ENCODE measurements at places on chromosomes 2 and 18. TPM values are rescaled to one million over a fixed set of nuclear protein-coding genes. Genes with fewer than 3 reads are reported as not detected.

DNA sequence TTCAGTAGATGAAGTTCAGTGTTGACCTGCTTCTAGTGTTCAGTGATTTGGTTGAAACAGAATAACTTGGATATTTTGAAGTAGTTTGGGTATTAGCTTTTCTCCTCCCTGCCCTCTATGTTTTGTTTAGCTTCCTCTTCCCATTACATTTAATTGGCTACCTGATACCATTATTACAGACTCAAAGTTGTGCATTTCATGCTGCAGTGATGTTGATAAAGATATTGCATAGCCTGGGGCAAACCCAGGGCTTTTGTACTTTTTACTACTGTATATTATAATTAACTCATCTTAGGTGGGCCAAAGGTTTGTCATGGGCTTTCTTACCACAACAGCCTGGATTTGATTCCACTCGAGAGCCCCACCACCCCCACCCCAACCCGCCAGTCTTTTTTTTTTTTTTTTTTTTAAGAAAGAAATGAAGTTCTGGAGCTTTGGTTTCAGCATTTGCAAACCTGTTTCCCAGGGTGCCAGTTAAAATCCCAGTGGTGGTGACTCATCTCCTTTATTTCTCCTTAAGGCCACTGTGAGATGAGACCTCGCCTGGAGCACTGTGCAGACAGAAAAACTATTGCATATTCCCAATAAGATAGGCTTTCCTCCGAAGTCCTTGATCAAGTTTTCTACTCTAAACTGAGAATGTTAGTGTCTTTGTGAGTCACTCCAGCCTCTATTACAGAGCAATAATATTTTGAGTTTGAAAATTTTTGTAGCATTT lies 393.7 kb upstream of the FANCL start:
- no peak overlapping the region for H3K27ac ChIP-seq
- H3K4me1 ChIP-seq: no peaks in the 10 kb centered on the region
- H3K4me3 ChIP-seq: no peak overlapping the region
- no peak for DNase-seq

GRCh38 chr2:100673691-100674485 lies 111.1 kb downstream of the PDCL3 start:
- H3K27ac ChIP-seq: no peak overlapping the region
- no peak for DNase-seq
- H3K36me3 ChIP-seq: no peaks in the 10 kb centered on the region
- H3K27me3 ChIP-seq: no peaks in the 10 kb centered on the region
- H3K4me1 ChIP-seq: no peaks in the 10 kb centered on the region

KCNF1 gene
- total RNA-seq: not detected

ZC3H8 gene
- total RNA-seq: 2.4 TPM

DES gene
- 302 TPM for total RNA-seq
